ENCODE measurements at places on chromosomes 5 and 9. TPM values are rescaled to one million over a fixed set of nuclear protein-coding genes. Genes with fewer than 3 reads are reported as not detected.

Gene PCDHAC2
- total RNA-seq: 25.5 TPM

Gene ADAMTS6
- 12.2 TPM for total RNA-seq

Gene F12
- total RNA-seq: 9.8 TPM

Gene BTNL8
- total RNA-seq: not detected

Gene UGT3A1
- not detected for total RNA-seq

Gene FCHO2
- total RNA-seq: 21.4 TPM

Gene C9orf153
- total RNA-seq: 0.64 TPM

Gene SPATA31A3
- total RNA-seq: not detected

Gene DAB2IP
- total RNA-seq: 10.3 TPM

Gene KCNIP1
- not detected for total RNA-seq

Measured in nasal cavity respiratory epithelium epithelial cell of viscerocranial mucosa (primary cell).